ENCODE measurements at places on chromosomes 1 and 21.

- no peak for DNase-seq
Measured at GRCh38 chr1:153626904-153627714, at the start of gene S100A13. TSS of gene S100A13 (minus strand) at chr1:153627505. CDS start at chr1:153626472, 1,033 bp downstream.

GRCh38 chr1:40951943-40952743 is 27.4 kb upstream of the CTPS1 start:
- peak; percentile 51 for DNase-seq

- DNase-seq, result no peak
Measured at GRCh38 chr1:172180501-172181285, 239.8 kb upstream of the C1orf105 start.

- DNase-seq, result no peak
Measured at GRCh38 chr1:223010582-223011504, 132.2 kb downstream of the TLR5 start.

DNA sequence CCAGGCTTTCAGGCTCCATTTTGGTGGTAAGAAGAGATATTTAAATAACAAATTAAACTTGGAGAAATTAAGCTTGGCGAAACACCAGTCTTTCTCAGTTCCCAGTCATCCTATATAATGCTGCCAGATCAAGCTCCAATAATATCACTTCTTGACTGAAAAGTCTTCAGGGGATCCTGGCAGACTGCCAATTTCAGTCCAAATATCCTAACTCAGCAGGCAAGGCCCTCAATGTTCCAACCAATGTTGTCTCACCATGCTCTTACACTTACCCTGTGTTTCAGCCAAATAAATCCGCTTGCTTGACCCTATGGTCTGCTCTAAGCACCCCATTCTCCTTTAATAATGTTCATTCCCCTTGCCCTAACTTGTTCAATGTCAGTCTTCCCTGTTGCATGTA is 39.9 kb upstream of the BCL10 start:
- no peak for DNase-seq

DNA sequence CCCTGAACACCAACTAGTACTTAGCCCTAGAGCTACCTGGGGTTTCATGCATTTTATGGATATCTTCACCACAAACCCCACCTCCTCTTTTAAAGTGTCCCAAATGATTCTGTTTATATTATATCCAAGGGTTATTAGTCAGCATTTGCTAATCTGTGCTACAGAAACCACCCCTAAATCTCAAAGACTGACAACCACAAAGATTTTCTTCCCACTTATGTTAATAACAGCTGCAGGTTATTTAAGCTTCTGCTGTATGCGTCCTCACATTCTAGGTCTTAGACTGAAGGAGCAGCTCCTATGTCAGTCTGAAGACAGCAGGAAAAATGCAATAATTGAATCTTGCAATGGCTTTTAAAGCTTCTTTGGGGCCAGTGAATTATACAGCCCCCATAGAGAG is 11.2 kb upstream of the PHC2 start:
- no peak for DNase-seq

All from cerebellar nuclear complex (tissue), 1 donor.